CD4-positive, alpha-beta T cell treated with Interleukin-4 for 4 hours (primary cell): ENCODE measurements at places on chromosomes 4 and X.

GRCh38 chr4:112894951-112895350 is 154.5 kb upstream of the ANK2 start:
- no peak for DNase-seq

GRCh38 chrX:14015294-14015693 is 14.4 kb downstream of the GEMIN8 start:
- no peak for DNase-seq

- no peak for DNase-seq
These were observed 35.5 kb downstream of the EREG start for GRCh38 chr4:74400395-74400794.

- DNase-seq = no peak
These were observed 4.6 kb downstream of the GRIA2 start for GRCh38 chr4:157225096-157225495.

DNA sequence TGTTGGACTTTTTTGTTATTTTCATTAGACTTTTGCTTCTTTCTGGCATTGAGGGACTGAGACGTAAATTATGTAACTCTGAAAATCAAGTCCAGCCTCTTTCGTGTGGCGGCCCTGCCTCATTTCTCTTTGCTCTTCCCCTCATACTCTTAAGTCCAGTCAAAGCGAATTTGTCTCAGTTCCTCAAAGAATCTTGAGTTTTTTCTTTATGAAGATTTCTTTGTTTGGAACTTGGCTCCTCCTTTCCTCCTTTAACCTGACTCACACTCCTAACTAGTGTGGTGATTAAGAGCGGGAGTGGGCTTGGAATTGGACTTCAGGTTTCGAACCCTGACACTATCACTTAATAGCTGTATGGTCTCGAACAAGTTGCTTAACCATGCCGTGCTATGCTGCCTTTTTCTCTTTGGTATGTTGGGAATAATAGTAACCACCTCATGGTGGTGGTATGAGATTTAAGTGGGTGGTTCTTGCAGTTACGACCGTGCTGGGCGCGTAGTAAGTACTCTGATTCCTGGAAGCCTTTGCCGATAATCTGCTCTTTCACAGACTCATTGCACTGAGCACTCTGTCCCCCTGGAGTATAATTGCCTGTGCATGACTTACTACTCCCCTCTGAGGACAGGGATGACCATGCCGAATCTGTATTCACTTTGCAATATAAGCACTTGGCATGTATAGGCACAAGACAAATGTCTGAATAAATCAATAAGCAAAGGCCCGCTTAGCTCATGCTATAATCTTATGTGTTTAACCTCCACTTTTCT is 19.1 kb downstream of the FNIP2 start:
- no peak for DNase-seq

DNA sequence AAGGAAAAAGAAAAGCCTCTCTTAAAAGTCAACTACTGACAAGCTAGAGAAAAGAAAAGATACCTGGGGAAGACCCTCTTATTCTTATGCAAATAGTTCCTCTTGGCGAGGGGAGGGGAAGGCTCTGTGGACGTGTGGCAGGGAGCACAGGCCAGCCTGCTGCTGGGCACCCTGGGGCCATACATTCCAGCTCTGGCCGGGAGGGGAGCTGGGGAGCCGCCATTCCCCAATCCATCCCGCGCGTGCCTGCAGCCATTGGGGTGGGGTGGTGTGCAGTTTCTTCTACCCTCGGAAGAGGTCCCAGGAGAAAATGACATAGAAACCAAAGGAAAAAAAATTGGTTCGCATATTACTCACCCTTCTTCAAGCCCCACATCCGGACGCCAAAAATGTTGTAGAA is 1496.4 kb downstream of the RPA4 start:
- DNase-seq = no peak

DNA sequence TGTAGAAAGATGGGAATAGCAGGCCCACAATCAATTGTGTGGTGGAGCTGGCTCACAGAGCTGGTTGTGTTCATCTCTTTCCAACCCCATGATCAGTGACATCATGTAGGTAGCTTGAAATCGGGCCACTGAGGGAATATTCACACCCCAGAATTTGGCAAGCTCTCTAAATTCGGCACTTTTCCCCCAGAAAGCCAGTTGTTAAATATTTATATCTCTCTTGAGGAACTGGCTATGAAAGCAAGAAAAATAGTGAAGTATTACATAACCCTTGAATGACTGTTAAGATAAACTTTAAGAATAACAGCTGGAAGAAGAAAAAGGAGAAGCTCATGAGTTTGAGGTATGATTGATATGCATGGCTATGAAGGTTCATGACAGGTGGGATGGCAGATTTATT is 38.9 kb downstream of the GPRIN3 start:
- DNase-seq = no peak

DNA sequence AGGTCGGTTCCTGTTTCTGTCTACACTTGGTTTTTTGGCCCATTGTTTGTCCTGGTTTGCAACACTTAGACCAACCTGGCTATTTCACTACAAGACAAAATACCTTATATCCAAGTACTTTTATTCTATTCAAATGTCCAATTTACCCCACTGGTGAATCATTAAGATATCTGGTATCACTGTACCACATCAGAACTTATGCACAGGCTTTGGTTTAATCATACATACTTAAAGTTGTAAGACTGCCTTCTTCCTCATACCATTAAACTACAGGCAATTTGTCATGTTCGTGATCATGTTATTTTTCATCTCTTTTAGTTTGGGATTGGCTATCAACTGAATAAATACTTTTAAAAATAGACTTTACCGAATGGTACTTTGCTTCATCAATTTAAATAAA is 53.0 kb upstream of the ATOH1 start:
- DNase-seq = no peak

DNA sequence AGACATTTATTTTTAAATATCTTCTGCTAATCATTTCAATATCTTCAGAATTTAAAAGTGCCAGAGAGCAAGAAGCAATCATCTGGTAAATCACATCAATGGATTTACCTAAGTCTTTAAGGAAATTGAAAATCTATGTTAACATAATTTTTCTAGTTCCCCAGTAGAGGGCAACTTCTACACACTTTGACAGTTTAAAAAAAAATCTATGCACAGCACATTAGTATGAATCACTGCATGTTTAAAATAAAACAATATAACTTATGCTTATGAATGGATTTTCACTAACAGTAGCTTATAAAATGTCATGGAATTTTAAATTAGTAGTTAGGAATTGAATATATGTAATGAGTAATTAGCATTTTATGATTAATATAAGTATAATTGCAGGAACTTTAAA is 126.5 kb downstream of the REELD1 start:
- no peak for DNase-seq

DNA sequence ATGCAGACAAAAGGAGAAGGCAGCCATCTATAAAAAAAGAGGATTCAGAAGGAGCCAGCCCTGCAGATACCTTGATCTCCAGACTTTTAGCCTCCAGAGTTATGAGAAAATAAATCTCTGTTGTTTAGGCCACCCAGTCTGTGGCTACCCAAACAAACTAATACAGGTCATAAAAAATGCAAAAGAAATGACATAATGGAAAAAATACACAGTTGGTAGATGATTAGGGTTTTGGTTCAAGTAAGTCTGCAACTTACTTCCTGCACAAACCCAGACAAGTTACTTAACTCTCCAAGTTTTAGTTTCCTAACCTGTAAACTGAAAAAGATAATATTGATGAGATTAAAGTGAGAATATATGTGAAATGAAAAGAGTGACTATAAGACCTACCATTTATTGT is 11.3 kb downstream of the QDPR start:
- no peak for DNase-seq

- peak; percentile 89 for DNase-seq
These were observed 18.2 kb downstream of the ELF4 start for GRCh38 chrX:130091980-130092522.

GRCh38 chr4:124737619-124738018 is 25.1 kb upstream of the ANKRD50 start:
- no peak for DNase-seq

GRCh38 chrX:71301195-71301924 is at the start of gene ITGB1BP2:
Gene ITGB1BP2 (plus strand): TSS chrX:71301750. CDS start chrX:71301807, 57 bp downstream.
- DNase-seq = no peak

DNA sequence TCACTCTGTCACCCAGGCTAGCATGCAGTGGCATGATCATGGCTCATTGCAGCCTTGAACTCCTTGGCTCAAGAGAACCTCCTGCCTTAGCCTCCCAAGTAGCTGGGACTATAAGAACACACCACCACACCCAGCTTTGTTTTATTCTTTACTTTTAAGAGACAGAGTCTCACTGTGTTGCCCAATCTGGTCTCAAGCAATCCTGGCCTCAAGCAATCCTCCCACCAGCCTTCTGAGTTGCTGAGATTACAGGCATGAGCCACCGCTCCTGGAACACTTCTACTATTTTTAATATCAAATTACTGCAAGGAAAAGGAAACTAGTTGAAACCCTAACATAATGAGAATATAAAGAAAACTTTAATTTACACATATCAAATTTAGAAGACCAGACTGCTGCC is 85.4 kb downstream of the FAM13A start:
- DNase-seq = no peak

- DNase-seq = no peak
These were observed 218.6 kb downstream of the SPCS3 start for GRCh38 chr4:176538217-176538925.

DNA sequence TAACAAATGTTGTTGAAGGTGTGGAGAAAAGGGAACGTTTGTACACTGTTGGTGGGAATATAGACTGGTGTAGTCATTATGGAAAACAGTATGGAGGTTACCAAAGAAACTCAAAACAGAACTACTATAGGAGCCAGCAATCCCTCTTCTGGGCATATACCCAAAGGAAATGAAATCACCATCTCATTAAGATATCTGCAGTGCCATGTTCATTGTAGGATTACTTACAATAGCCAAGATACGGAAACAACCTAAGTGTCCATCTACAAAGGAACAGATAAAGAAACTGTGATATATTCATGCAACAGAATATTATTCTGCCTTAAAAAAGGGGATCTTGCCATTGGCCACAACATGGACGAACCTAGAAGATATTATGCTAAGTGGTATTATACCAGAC is 22.2 kb downstream of the APBB2 start:
- no peak for DNase-seq

GRCh38 chr4:112818594-112818965 is 181.6 kb downstream of the LARP7 start:
- no peak for DNase-seq
